ENCODE measurements at places on chromosomes 1 and 21.
A peak's percentile ranks its signal among the peaks of the same experiment; 100 is the strongest.

DNA sequence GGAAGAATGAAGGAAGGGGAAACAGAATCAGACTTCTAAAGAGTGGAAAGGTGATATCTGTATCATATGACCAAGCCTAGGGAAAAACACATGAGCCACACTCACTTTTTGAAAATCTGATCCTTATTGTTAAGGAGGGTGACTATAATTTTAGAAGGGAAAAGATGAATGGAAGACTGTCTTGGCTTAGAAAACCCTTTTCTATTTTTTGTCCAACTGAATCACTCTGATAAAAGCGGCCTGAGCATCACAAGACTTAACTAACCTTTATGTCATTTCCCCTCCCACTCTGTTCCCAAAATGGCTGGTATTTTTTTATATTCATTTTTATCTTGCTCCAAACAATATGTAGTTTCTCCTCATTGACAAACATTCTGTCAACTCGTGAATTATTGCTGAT is 169.8 kb downstream of the C1orf21 start:
- no peak for DNase-seq

GRCh38 chr1:168920456-168921094 is 185.9 kb upstream of the ATP1B1 start:
- DNase-seq, result peak; percentile 59

DNA sequence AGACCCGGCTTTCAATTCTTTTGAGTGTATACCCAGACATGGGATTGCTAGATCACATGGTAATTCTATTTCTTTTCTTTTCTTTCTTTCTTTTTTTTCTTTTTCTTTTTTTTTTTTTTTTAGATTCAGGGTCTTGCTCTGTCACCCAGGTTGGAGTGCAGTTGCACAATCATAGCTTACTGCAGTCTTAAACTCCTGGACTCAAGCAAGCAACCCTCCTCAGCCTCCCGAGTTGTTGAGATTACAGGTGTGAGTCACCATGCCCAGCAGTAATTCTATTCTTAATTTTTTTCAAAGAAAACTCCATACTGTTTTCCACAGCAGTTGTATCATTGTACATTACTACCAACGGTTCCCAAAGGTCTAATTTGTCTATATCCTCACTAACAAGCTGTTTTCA is 13.5 kb upstream of the RNF186 start:
- peak; percentile 7 for DNase-seq

GRCh38 chr1:66506991-66507390 is 27.0 kb upstream of the SGIP1 start:
- no peak for DNase-seq

GRCh38 chr1:91828583-91829281 is 57.2 kb downstream of the TGFBR3 start:
- no peak for DNase-seq

DNA sequence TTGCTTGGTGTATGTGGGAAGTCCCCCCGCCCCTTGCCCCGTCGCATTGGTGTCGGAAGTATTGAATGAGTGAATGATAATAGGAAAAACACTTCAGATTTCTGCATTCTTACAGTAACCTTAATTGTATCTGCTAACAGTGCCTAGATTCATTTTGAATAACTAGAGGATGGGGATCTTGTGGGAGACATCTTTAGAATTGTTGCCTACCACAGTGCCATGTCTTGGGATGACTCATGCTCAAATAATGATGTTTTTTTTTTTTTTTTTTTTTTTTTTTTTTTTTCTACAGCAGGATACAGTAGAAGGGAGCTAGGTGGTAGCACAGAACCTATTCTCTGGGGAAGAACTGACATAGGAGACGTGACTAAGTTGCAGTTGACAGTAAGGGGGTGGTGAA is 237.9 kb downstream of the USP25 start:
- DNase-seq, result peak; percentile 11

GRCh38 chr1:215421744-215422143 is 145.4 kb upstream of the KCTD3 start:
- no peak for DNase-seq

- no peak for DNase-seq
Observed at GRCh38 chr21:45387506-45387905, 17.5 kb upstream of the COL18A1 start.

- peak; percentile 7 for DNase-seq
Observed at GRCh38 chr1:107821340-107821739, 143.6 kb downstream of the VAV3 start.

- no peak for DNase-seq
Observed at GRCh38 chr1:53153752-53154151, 11.3 kb upstream of the SLC1A7 start.

DNA sequence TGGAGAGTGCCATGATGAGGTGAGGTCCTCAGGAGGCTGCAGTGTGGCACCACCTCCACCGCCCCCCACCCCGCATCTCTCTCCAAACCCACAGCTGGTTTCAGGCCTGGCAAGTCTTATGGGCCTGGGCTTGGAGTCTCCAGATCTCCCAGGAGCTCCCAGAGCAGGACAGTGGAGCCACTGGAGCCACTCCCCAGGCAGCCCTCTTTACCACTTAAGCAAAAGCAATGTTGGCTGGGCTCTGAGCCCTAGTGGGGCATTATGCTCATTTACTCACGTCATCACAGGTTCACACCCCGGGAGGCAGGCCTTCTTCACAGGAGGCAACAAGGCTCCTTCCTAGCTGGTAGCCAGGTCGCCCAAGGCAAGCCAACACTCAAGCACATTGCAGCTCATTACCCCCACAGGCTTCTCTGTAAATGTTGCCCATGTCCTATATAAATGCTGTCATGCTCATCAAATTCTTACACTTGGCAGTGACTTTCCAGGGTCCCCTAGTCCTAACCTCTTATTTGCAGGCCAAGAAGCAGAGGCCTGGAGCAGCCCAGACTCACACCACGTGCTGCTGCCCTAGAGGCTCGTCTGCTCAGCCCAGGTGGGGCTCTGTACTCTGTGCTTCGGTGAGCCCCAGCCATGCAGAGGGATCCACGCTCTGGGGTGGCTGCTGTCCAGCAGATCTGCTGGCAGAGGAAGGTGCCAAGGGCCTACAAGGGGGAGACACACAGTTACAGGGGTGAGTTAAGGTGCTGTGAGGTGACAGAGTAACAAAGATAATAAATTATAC is 459.3 kb downstream of the MATN1 start:
- DNase-seq, result no peak

DNA sequence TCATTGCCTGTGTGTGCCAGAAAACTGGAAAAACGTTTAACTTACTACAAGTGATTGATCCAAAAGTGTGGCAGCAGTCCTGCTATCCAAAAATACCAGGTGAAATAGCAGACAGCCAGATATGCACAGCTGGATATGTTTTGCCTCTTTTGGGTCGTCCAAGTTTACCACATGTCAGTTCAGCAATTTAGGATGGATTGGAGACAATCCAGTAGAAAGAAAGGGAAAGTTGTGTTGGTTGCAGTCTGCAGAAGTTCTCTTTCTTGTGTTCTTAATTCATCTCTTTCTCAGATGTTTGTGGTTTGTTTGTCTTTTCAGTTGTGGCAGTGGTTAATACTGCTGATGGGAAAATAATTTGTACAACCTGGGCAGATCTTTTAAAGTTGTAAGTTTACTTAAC is 645.0 kb downstream of the PTPRC start:
- DNase-seq, result no peak

DNA sequence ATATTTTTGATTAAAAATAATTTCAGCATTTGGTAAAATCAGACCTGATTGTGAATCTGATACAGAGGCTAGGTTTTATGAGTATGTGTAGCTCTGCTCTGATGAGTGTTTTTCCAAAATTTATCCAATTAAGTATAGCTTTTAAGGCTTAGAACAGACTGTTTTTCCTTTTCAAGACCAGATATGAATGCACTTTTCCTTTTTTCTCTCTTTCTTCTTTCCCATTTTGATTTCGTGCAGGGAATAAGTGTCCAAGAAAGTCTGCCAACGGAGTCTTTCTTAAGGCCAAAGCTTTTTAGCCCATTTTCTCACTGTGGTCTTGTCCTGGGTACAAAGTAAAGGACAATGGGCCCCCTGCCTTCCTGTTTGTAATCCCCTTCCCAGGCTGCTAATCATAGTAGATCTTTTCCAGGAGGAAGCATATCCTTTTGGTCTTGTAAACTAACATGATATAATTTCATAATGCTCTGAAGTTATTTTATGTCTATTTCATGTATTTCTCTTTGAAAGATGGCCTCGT is 2.9 kb downstream of the KIF1B start:
- no peak for DNase-seq

- no peak for DNase-seq
Observed at GRCh38 chr1:217048104-217048707, 325.0 kb upstream of the ESRRG start.

GRCh38 chr1:188056011-188056410 is 1227.3 kb downstream of the PLA2G4A start:
- no peak for DNase-seq

- peak; percentile 3 for DNase-seq
Observed at GRCh38 chr1:91511386-91511785, 10.7 kb downstream of the CDC7 start.

DNA sequence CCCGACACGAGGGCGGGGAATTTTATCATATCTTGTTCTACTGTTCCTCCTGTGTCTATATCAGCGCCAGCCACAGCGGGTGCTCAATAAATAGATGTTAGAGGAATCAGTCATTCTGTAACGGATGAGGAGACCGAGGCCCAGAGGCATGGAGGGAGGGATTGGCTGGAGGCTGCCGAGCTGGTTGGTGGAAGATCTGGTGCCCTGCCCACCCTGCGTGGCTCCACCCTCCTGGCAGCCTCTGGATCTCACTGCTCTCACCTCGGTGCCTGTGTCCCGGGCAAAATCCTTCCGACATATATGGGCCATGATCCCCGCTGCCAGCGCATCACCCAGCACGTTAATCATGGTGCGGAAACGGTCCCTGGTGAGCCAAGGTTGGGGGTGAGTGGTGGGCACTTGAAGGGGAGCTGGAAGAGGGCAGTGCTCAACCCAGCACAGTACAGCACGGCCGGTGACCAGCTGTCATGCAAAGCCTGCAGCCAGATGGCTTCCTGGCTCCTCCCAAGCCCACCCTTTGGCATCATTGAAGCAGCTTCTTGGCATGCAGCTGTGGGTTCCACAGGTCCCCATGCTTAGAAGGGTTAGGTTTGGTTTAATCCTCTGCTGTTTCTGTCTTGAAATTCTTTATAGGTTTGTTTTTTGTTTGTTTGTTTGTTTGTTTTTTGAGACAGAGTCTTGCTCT is 26.7 kb downstream of the PODN start:
- DNase-seq, result no peak

- no peak for DNase-seq
Observed at GRCh38 chr1:238465449-238465848, 574.7 kb upstream of the ZP4 start.

DNA sequence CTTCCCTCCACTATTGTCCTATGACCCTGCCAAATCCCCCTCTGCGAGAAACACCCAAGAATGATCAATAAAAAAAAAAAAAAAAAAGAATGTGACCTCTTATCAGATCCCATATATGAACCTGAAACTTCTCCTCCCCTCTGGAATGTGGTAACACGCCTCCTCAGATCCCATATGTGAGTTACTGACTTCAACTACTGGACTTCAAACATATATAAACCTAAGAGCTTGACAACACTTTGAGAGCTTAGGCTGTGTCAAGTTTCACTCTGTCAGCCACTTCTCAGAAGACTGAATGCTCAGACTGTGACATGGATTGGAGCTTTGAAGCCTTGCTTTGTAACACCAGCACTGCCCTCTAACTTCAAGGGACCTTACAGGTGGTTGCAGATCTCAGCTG is 148.4 kb downstream of the COP1 start:
- no peak for DNase-seq

DNA sequence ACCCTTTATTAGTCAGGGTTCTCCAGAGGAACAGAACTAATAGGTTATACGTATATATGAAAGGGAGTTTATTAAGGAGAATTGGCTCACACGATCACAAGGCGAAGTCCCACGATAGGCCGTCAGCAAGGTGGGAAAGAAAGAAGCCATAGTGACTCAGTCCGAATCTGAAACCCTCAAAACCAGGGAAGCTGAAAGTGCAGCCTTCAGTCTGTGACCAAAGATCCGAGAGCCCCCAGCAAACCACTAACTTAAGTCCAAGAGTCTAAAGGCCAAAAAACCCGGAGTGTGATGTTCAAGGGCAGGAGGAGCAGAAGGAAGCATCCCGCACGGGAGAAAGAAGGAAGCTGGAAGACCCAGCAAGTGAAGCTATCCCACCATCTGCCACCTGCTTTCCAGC is 9.9 kb downstream of the IFNLR1 start:
- DNase-seq, result no peak

DNA sequence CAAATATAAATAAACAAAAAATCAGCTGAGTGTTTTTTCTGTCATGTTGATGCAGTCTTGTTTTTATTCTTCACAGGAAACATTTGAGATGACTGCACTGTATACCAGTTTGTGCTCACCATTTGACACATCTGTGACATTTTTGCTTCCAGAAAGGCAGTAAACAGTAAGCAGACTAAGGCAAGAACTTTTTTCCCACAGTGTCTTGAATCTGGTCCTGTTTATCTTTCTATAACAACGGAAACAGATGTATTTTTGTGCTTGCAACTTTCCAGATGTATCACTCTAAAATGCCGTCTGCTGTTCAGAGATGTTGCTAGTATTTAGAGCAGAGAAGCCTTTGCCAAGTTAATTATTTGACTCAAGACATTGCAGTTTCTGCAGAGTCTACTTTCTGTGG is 105.5 kb downstream of the ZC3H11B start:
- no peak for DNase-seq

- no peak for DNase-seq
Observed at GRCh38 chr1:241464985-241465384, 54.6 kb downstream of the FH start.

DNA sequence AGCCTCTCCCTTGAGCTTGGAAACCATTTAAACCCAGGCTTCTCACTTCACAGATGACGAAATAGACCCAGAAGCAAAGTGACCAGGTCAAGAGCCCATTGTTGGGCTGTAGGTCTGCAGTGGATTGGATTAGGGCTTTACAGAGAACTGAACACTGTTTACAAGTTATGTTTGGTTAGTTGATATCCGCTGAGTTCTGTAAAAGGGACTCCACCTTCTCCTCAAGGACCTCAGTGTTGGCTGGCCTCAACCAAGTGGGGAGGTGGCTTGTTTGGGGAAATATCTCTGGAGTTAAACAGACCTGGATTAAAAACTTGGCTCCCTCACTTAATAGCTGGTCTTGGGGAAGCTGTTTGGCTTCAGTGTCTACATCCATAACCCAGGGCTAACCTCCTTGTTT is 88.1 kb downstream of the UCK2 start:
- no peak for DNase-seq

DNA sequence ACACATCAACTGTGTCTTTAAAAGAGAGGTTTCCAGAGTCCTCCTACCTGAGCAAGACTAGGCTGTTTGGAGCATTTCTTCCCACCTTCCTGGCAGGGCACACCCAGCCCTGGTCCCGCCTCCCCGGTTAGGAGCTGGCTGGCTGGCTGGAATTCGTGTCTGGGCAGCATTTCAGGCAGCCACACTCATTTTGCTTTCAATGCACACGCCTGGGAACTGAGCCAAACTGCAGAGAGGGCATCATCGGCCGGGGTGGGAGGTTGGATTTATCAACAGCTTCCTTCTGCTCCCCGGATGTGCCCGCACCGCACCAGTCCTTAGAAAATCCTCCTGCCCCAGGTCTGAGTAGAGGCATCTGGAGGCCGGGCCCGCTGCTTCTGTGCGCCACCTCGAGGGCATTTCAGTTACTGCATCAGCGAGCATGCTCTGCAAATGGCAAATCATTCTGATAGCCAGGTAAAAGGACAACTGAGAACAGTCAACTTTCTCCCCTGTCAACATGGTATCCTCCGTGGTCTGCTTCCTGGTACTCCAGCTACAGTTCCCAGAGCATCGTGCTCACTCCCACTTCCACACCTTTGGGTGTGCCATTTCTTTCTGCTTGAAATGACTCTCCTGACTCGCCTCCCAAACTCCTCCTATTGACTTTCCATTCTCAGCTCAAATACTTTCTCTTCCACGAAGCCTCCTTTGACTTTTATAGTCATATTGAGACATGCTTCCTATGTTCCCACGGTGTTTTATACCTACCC is 20.6 kb downstream of the TCEA3 start:
- peak; percentile 83 for DNase-seq

All from brain microvascular endothelial cell (primary cell).